ENCODE measurements at places on chromosomes 1 and 21.

DNA sequence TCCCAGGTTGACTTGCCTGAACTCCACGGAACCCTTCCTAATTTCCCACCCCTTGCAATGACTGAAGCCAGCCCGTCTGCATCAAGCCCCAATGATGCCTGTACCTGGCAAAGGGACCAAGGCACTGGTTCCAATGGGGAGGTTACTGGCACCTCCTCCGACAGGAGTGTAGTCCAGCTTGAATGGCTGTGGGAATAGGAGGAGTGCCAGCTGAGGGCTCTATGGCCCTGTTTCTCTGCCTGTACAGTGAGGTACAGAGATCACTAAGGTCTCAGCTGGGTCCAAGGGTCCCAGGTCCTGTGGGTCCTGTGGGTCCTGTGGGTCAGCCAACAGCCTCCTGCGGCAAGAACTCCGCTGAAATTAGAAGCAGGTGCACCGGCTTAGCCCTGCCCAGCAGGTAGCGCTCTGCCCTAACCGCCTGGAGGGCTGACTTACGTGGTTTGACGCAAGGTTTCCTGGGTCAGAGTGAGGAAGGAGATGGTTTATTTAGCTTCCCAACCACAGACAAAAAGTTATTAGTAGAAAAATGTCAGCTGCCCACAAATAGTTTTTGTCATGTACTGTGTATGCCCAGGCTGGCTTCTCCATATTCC lies 9.9 kb upstream of the SPRR4 start:
- DNase-seq: no peak

GRCh38 chr1:153639280-153639679 lies 5.4 kb downstream of the CHTOP start:
- no peak for DNase-seq

- no peak for DNase-seq
Measured at GRCh38 chr1:108816049-108816893, 40.6 kb downstream of the AKNAD1 start.

DNA sequence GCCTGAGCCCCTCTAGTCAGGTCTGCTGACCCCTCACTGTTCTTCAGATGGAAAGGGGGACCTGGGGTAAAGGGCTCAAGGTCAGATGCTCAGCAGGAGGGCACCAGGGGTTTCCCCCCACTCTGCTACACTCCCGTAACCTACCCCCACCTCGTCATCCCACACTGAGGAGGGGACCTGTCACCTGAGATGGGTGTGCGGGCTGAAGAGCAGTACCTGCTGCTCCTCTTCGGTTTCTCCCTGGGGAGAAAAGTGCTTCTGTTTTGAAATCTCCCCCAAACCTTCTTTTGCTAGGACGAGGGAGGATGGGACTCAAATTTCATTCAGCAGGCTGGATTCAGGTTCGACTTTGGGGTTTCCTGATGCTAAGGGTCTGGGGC lies 65.2 kb downstream of the SYT2 start:
- no peak for DNase-seq

DNA sequence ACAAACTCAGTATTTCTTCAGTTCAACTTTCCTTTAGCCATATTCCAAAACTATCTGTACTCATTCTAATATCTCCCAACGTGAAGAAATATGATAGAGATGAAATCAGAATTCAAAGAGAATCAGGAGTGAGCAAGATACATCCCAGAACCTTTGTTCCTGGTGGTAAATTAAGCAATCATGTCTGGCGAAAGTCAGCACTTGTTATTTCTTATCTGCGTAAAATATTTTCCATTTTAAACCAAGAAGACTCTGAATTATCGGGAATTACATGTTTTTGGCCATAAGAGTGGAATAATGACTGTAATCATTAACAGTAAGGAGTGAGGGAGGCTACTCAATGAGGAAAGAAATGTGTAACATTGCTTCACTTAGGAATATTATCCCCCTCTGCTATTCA lies 253.7 kb downstream of the PDE4B start:
- DNase-seq: no peak

DNA sequence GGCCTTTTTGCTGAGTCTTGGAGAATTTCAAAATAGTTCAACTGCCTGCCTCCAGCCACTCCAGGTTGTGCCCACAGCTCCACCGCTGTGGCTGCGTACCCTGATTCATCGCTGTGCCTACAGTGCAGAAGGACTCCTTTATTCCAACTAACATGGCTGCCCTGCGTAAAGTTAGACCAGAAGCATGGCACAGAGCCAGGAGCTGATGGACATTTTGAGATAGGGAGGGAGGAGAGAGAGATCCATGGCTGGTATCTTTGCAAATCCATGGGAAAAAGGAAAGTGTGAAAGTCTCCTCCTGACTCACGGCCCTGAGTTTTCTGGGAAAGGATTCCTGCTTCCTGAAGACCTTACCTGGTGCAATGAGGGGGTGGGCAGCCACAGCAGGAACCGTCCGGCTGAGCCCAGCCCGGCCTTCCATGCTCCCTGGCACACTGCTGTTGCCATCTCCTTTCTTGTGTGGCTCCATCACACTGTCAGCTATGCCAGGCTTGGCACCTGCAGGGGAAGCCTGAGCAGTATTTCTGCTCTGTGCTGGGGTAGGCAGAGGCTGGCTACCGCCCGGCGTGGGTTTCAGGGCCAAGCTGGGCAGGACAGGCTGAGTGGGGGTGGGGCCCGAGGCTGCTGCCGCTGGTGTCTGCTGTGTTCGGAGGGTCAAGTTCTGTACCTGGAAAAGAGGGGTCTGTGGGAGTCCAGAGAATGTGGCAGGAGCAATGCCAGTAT lies 46.0 kb upstream of the A3GALT2 start:
- DNase-seq: no peak

GRCh38 chr1:241934201-241934848 lies 23.2 kb upstream of the BECN2 start:
- DNase-seq: no peak

GRCh38 chr1:170789063-170789462 lies 125.1 kb downstream of the PRRX1 start:
- DNase-seq: no peak

- no peak for DNase-seq
Measured at GRCh38 chr1:59340411-59341307, 43.8 kb downstream of the FGGY start.

All from immature natural killer cell (primary cell).